ENCODE measurements at places on chromosomes 1 and 21. TPM values are rescaled to one million over a fixed set of nuclear protein-coding genes. Genes with fewer than 3 reads are reported as not detected.

DNA sequence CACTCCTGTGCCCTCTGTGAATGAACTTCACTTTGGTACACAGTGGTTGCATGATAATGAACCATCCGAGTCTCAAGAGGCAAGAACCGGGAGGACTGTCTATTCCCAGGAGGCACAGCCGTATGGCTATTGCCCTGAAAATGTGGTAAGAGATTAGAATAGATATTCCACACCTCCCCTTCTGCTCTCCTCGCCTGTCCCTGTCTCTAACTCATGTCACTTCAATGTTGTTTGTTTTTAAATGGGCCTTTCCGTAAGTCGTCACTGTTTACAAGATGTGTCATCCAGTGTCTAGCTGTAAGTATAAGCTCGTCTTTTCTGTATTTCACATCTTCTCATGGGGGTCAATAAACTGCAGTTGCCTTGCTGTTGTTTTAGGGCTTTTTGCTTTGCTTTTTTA is 122.2 kb downstream of the PATJ start:
- H3K4me1 ChIP-seq = no peaks in the 10 kb centered on the region
- DNase-seq = no peak
- no peak overlapping the region for H3K4me3 ChIP-seq
- no peak overlapping the region for H3K27ac ChIP-seq

- peak within 1 kb of the TSS; percentile 85 for H3K27ac ChIP-seq
- H3K27me3 ChIP-seq = no peaks in the 10 kb centered on the region
- peaks cover 26% of the 10 kb centered on the region for H3K4me1 ChIP-seq
- peaks cover 45% of the 10 kb centered on the region for H3K36me3 ChIP-seq
Measured at GRCh38 chr1:173868266-173869020, at the start of gene ZBTB37. Gene ZBTB37 (plus strand): TSS chr1:173868380. CDS start chr1:173870226, 1,846 bp downstream.

GRCh38 chr1:94658221-94658620 is 116.7 kb upstream of the F3 start:
- H3K4me3 ChIP-seq = no peak overlapping the region
- peak overlapping the region; percentile 58 for H3K27ac ChIP-seq
- H3K4me1 ChIP-seq = peaks cover 34% of the 10 kb centered on the region
- H3K27me3 ChIP-seq = no peaks in the 10 kb centered on the region

C1orf198 gene
- 123 TPM for total RNA-seq

DCST2 gene
- total RNA-seq = not detected

All from GM23248 (cell line).